ENCODE measurements at places on chromosomes 2 and 18.

DNA sequence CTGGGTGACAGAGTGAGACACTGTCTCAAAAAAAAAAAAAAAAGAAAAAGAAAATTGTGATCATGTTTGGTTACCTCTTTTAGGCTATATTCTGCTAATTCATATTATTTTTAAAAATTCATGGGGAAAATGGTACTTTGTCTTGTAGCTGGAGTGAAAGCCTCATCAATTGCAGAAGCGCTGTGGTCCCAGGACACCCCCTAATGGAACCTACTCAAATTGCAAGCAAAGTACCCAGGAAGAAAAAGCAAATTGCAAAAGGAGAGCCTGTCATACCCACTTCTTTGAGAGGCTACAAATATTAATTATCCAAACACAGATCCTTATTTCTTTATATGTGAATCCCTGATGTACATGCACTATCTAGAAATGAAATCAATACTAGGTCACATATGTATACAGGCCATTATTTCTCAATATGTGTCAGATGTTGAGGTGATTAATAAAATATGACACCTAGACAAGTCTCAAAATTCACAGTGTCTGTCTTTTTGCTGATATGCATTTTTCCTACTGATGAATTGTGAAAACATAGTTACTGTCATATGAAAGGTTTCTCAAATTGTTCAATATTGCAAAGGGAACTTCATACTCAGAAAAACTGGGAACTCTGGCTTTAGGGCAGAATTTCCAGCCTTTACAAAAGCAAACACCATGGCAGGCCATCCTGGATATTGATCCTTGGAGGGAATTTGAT, 12.6 kb downstream of the CRACDL start:
- DNase-seq: no peak

- DNase-seq: no peak
These were observed 231.2 kb upstream of the LINC00305 start for GRCh38 chr18:64380117-64380516.

DNA sequence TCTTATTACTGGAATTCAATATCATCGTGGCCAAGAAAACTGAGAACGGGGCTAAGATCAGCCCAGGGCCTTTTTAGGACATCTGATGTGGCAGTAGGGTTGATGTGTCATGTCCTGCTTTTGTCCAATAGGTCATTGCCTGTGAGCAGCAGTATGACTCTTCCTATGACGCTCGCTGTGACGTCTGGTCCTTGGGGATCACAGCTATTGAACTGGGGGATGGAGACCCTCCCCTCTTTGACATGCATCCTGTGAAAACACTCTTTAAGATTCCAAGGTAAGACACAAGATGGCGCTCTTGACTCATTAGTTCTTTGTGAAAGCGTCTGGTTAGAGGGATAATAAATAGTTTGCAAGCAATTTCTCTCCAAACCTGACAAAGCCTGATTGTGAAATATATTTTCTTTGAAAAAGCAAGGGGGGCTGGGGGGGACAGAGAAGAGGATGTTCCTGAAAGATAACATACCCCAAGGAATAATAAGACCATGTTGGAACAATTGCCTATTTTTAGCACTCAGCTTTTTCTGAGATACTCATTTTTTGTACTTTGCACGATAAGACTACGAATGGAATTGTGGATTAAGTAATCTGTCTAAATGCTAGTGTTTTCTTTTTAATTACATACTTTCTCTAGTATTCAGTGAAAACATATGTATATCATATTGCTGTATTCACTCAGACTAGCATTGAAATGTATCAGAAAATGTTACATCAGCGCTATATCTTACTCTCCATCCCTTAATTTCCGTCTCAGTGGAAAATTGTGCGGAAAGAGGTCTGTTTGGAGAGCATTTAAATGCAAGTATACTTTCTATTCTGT, 58.1 kb downstream of the MYO3B start:
- DNase-seq: peak; percentile 41

GRCh38 chr2:207422380-207422779, 107.4 kb upstream of the CREB1 start:
- no peak for DNase-seq

DNA sequence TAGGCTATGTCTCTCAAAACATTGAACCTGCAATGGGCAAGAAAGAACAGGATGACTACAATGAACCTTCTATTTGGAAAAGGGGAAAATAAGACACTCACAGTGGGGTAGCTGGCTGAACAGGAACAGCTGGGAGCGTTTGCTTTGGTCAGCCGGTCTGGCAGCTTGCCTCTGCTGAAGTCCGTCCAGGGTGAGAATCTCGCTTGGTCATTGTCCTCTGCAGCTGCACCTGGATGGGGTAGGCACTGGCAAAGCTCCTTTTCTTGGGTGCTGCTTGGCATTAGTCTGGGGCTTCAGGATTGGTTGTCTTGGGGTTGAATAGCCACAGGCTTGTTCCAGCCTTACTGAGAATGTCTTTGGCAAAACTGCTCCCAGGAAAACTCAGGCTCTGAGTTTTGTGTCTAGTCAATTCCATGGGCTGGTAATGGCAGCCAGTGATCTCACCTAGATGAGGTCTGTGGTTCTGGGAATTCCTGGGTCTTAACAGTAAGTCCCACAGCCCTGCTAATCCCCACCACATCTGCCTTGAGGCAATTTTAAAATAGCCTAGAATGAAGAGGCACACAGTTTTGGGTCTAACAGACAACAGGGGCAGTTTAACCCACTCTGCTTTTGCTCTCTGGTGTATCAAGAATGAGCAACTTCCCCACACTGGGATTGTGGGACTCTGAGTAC, 13.4 kb downstream of the NEDD4L start:
- no peak for DNase-seq

GRCh38 chr2:176637486-176638166, 368.4 kb downstream of the MTX2 start:
- DNase-seq: peak; percentile 6

GRCh38 chr2:24051833-24052232, 2.3 kb downstream of the FKBP1B start:
- DNase-seq: no peak

- no peak for DNase-seq
These were observed 7.9 kb downstream of the OBSL1 start for GRCh38 chr2:219563271-219563928.

DNA sequence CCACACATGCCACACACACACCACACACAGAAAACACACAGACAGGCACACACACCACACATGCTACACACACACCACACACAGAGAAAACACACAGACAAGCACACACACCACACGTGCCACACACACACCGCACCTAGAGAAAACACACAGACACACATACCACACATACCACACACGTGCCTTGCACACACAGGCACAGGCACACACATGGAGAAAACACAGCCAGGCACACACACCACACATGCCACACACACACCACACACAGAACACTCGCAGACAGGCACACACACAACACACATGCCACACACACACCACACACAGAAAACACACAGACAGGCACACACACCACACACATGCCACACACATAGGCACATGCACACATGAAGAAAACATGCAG, 242.1 kb upstream of the MYT1L start:
- DNase-seq: no peak
